ENCODE measurements at places on chromosomes 2 and 18.

GRCh38 chr18:68916734-68917133 is 118.9 kb downstream of the CCDC102B start:
- DNase-seq = no peak

DNA sequence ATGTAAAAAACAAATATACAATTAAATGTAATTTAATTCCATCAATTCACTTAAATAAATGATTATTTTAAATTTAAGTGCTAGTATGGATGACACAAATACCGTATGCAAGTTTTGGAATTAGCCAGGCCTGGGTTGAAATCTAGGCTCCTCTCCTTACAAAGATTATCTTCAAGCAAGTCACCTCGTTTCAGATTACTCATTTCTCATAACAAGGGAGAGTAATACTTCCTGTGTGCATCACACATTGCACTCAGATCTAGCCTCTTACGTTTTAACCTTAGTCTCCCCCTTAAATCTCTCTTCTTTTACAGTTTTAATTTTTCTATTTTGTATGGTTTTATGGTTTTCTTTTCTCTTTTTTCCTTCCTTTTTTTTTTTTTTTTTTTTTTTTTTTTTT is 1475.9 kb upstream of the NXPH2 start:
- DNase-seq = no peak

DNA sequence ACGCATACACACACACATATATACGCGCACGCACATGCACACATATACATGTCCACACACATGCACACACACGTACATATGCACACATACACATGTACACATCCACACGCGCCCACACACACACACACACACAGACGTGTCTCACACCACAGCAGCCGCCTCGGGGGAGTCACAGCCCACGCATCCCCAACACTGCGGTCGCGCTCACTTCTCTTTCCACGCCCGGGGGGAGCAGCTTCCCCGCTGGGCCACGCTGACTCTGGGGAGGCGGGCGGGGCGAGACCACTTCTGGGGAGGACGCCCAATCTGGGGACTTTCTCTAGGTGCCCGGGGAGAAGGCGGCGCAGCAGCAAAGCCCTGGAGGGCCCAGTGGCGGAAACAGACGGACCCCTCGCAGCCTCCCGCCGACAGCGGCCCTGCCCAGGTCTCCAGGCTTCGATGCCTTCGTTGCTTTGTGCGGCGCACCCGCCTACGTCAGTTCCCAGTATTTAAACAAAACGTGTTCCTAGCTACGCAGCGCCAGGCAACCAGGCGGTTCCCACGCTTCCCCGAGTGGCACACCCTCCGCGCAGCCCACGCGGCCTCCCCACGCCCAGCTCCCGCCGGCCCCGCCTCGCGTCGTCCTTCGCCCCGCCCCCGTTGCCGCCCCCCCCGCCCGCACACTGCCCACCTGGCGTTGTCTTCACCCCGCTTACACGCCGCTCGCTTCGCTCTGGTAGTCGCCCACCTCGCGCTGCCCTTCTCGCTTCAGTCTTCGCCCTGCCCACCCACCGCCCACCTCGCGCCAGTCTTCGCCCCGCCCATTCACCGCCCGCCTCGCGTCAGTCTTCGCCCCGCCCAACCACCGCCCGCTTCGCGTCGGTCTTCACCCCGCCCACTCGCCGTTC is 810 bp upstream of the RBFA start:
- no peak for DNase-seq

- DNase-seq = no peak
These were observed 622 bp upstream of the KCMF1 start for GRCh38 chr2:84970210-84970867.

- DNase-seq = no peak
These were observed 90.6 kb upstream of the MBOAT2 start for GRCh38 chr2:9094117-9094516.

DNA sequence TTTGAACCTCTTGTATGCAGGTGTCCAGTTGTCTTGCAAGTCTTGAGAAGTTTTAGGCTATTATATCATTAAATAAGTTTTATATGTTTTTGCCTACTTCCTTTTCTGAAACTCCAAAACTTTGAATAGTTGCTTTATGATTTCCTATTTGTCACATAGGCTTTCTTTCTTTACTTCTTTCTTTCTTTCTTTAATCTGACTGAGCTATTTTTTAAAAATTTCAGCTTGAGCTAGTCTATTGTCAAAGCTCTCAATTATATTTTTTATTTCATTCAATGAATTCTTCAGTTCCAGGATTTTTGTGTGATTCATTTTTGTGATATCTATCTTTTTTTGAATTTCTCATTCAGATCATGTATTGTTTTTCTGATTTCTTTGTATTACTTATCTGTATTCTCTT is 102.1 kb upstream of the TMEM178A start:
- DNase-seq = no peak

GRCh38 chr2:26852405-26853306 is 4.7 kb downstream of the DPYSL5 start:
- no peak for DNase-seq

DNA sequence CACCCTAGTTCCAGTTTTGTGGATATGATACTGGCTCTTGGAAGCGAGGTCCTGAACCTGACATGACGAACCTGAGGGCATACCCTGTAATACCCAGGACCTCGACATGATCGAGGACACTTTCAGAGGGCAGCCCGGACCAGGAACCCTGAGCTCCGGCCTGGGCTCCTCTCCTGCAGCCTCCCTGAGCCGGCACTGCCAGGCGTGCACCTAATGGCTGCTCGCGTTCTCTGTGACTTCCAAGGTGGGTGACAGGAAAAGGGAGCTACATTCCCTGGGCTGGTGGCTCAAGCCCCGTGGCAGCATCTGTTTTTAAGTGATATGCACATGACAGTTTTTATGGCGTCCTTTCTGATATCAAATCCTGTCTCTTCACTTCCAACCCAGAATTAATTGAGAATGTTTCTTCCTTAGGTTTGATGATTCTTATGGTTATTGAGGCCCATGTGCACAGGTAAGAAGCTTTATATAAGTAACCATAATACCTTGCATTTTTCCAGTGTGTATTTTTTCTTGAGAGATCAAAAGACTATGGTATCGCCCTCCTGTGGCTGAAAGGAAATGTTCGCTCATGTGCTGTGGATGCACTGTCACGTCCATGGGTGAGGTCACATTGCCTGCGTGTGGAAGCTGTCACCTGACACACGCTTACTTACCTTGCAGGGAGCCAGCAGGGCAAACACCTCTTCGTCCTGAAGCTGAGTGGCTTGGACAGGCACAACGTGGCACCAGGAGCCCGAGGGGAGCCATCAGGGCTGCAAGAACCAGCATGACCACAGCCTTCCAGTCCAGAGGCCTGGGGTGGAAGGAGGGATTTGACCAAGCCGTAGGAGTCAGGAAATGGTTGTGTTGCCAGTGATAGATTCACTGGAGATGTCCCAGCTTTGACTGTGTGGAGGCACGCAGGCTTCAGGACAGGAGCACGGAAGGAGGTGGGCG is 367.4 kb upstream of the MYT1L start:
- peak; percentile 70 for DNase-seq

DNA sequence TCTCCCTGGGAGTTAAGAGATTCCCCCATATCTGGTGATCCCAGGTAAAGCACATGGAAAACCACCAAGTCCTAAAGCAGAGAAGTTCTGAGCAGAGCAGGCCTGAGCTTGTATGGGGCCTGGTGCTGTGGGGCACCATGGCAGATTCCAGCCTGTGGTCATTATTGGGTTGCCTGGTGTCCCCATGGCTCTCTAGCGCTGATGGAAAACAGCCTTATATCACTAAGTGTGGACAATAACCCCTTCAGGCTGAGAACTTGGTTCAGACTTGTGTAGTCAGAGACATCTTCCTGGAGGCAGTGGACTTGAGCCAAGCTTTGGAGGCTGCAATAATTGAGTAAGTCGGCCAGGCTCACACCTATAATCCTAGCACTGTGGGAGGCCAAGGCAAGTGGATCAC is 96.8 kb downstream of the MCFD2 start:
- DNase-seq = no peak

DNA sequence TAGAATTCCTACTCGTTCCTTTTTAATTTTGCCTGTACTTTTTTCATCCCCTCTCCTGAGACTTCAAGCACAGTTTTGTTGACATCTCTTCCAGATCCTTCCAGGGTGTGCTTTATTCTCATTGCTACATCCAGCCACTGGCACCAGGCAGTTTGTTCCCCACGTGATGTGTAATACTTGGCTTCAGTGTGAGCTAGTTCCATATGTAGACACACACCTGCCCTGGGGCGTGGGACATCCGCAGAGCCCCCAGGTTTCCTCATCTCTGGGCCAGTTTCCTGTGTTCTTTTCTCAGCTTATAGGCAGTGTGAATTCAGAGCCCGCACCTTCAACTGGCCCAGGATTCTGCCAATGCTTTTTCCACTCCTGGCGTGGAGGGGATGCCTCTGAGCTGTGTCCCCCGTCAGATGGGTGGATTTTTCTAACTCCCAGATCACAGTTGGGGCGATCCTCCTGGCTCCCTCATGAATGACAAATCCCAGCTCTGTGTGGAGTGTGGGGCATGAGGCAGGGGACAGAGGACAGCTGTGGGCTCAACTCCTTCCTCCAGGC is 46.6 kb downstream of the DIPK1C start:
- no peak for DNase-seq

DNA sequence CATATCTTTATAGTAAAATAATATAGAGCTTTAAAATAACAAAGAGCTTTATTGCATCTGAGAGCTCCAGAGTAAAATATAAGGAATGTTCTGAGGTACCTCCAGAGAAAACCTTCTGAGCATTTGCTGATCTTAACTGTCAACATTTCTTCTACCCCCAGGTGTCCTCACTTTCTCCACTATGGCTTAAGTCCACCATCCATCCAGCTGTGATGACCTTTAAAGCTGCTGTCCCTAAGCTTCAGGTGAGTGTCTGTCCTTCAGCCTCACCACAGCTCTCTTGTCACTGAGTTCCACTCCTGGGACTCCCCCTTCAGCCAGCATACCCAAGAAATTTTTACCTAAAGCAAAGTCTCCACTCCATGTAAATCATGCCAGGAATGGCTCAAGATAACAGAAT is 137.9 kb downstream of the MYO5B start:
- DNase-seq = no peak

DNA sequence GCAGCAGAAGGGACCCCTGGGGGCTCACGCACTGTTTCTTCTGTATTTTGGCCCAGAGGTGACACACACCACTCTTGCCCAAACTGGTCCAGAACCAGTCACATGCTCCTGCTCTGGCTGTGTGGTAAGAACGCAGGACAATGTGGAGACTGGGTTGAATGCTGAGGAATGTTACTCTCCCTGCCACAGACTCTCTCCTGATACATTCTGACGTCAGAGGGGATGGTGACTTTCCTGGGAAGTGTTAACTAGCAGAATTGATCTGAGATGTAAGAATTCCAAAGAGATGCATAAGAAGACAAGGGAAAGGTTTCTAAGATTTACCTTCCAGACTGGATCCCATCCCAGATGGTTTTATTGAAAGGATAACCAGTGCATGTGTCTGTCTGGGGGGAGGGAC is 100.8 kb downstream of the ASB1 start:
- DNase-seq = no peak

DNA sequence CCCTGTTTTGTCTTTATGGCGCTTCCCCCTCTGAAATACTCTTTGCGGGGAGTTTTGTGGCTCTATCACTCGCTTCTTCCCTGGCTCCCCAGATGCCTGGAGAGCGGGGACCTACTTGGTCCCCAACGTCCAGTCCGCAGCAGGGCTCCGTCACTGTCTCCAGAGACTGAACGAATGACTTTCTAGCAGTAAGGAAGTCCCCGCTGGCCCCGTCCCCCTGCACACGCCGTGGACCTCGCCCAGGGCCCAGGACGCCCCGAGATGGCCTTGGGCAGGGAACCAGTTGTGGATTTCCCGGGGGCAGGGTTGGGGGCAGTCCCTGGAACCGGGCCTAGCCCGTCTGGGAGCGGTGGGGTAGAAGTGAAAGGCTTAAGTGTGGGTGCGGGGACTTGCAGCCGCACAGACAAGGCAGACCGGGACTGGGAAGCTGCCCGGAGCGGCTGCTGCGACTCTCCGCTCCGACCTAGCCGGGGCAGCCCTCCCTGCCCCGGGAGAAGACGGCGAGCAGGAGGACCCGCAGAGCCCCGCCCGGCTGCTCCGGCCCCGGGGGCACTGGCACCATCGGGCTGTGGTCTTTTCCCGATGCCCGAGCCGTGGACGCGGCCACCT is 821 bp upstream of the EPHA4 start:
- DNase-seq = peak; percentile 42

DNA sequence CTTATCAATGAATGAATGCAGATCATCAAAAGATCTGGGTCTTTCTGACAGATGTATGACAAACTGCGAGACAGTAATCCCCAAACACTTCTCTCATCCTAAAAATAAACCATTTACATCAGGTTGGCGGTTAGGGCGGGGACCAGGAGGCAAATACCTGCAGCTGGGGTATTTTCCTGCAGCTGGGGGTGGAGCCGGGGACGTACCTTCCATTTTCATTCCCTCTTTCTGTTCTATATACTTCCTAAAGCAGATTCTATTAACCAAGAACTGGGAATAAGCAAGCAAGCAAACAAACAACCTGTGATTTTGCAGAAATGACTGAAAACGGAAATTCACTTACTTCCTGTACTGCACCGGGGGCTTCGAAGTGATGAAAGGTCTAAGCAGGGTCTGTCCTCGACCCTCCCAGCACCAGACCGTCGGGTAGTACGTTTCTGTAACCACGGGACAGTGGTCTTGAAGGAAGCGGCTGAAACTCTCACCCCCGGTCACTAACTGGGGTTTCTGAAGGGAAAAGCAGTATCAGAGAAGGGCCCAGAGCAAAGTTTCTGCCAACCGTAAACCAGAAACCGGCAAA is 1.2 kb downstream of the ABHD3 start:
- DNase-seq = no peak

DNA sequence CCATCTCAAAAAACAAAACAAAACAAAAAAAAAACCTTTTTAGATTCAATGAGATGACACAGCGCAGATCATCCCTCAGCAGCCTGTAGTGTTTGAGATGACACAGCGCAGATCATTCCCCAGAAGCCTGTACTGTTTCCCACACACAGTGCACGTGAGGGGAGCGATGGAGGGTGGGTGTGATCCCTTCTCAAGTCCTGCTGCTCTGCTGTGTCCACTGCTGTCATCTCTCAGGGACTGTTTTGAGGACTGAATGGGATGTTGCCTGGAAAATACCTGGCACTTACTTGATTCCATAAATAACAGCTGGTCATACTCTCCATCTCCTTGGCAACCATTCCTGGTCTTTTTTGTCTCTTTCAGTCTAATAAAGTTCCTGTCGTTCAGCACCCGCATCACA is 25.7 kb downstream of the TGOLN2 start:
- DNase-seq = no peak

DNA sequence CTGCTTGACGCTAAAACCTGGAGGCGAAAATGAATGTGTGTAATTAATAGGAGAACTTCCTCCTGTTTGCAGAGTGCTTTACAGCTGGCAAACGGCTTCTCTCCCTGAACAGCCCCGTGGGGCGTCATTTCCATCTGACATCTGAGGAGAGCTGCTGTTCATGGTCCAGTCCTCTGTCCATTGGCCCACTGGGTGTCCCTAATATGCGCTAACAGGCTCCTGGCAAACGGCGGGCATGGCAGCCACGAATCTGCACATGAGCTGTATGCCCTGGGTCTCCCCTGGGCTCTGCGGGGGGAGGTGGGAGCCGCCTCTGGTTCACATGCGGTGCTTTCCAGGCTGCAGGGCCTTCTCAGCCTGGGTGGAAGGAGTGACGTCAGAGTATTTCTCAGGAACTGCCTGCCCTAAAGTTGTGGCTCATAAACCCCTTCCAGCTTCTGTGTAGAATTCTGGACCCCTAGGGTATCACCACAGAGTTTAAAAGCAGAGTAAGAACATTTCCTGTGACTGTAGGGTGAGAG is 73.2 kb downstream of the LRRFIP1 start:
- DNase-seq = peak; percentile 61

- DNase-seq = no peak
These were observed 48.0 kb downstream of the ARHGAP15 start for GRCh38 chr2:143177096-143177786.

Measured in NCI-H774 (cell line).